SK-N-MC (cell line): ENCODE measurements at places on chromosomes 5 and 9.

DNA sequence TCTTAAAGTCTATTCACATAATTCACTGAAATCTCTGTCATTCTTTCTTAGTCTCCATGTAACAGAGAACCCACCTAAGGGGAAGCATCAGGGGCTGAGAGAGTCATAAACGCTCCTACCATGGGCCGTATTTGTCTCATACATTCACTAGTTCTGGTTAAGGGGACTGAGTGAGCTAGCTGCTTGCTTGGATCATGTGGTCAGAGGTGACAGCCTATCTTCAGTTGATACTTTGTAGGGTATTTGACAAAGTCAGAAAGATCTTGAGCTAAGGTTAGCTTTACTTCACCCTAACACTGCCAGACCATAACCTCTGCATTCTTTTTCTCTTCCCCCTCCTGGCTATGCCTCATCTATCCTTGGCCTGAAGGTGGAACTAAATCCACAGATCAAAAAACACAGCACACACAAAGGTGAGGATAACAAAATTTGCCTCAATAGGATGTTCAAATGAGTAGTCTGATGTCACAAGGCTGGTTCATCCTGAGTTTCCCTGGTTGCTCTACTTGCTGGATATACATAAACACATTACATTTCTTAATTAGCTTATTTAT, 66.5 kb downstream of the MARCHF3 start:
- DNase-seq, result no peak

GRCh38 chr9:72656021-72656420, 134.6 kb downstream of the TMC1 start:
- no peak for DNase-seq

DNA sequence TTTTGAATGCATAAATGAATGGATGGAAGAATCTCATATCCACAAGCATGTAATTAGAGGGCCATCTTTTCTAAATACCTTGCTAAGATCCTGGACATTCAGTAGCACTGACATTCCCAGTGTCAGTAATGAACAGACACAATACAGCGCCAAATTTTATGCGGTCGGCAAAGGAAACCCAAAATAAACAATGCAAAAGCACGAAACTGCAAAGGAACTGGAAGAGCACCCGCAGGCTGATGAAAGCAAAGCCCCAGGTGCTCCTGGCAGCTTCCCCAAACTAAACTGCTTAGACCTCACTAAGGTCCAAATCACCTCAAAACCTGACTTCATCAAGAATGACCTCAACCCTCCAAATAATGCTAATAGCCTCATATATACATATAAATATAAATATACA, 102.0 kb downstream of the GPR21 start:
- DNase-seq, result no peak

- DNase-seq, result no peak
Observed at GRCh38 chr9:32385152-32385884, 875 bp downstream of the ACO1 start.

GRCh38 chr5:74660873-74661272, 20.3 kb upstream of the ENC1 start:
- no peak for DNase-seq

DNA sequence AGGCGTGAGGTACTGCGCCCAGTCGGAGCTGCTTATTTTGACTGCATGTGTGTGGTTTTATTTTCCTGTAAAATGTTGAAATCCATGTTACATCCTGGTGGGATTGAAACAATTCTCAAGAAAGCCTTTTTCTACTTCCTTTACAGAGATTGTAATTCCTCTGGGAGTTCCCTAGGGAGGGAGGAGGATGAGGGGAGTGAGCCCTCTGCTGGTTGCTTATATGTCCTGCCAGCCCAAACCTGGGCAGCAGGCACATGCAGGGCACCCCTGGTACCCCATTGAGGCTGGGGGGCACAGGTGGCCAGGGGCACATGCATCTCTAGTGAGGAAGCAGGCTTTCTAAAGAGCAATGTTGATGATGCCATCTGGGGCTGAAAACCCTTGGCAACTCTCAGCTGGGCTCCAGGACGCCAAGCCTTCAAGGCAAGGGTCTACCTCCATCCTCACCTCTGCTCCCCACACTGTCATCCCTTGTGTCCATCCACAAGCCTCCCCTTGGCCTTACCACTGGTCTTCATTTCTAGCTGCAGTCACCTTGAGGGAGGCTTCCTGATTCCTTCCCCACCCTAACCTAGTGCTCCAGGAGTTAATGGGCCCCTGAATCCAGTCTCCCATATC, 84.7 kb upstream of the TNFSF8 start:
- DNase-seq, result peak; percentile 66

DNA sequence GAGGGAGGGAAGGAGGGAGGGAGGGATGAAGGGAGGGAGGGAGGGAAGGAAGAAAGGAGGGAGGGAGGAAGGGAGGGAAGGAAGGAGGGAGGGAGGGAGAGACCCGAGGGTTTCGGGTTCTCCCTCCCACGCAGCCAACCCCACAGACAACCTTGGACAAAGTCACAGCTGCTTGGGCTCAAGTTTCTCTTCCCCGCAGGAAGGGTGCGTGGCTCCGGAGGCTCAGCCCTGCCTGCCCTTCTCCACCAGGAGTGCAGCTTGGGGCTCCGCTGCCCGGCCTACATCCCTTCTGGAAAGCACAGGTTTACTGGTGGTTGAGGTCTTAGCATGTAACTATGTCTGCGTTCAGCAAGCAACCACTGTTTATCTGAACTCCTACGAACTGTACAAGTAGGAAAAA, 15.0 kb downstream of the SLC12A7 start:
- DNase-seq, result no peak

- no peak for DNase-seq
Observed at GRCh38 chr9:100066539-100066938, 32.3 kb downstream of the ERP44 start.

GRCh38 chr9:7089406-7090193, 331.8 kb downstream of the KDM4C start:
- DNase-seq, result peak; percentile 24

- no peak for DNase-seq
Observed at GRCh38 chr5:132819468-132819867, 6.4 kb downstream of the SOWAHA start.

GRCh38 chr9:82101475-82101874, 112.9 kb downstream of the SPATA31D1 start:
- no peak for DNase-seq

- DNase-seq, result no peak
Observed at GRCh38 chr9:135941288-135941995, 19.7 kb downstream of the UBAC1 start.

DNA sequence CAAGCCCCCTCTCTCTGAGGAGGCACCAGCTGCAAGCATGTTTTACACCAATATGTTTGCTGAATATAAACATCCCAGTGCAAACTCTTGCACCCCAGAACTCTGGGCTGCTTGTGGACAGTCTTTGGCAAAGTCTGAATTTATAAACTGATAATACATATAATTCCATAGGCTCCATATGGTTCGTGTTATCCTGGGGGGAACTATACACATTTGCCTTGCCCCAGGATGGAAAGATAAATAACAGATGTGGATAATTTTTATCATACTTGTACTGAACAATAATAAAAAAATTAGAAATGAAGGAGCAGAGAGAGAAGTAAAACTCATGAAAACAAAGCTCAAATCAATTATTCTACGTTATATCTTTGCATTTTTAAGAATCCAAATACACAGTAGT, 50.6 kb upstream of the GAS1 start:
- DNase-seq, result no peak

- DNase-seq, result no peak
Observed at GRCh38 chr9:93257808-93258331, 73.9 kb downstream of the WNK2 start.

GRCh38 chr5:119583684-119584083, 45.7 kb upstream of the FAM170A start:
- no peak for DNase-seq

DNA sequence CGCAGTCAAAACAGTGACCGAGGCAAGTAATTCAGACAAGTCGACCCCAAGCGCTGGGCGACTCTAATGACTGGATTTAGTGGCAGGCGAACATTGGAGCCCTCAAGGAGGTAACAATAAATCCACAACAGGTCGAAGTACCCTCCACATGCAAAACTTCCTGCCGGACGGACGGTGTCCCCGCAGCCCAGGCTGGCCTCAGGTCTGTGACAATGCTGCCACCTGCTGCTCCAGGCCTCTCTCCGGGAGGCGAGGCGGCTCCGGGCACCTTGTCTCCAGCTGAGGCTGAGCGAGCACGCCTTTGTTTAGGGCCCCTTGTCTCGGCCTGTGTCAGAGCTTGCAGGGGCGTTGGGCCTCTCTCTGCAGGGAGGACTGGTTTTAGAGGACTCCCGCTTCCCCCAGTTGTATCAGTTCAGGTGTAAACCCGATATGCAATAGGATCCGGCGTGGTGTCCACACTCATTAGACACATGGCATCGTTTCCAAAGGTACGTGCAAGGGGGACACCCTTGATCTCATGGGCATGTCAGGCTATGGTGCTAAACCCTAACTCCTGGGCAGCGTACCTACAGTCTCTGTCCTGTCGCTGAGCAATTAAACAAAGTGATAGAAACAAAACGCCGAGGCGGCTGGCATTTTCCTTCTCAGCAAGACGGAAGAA, 628.0 kb upstream of the ADAMTS16 start:
- no peak for DNase-seq

DNA sequence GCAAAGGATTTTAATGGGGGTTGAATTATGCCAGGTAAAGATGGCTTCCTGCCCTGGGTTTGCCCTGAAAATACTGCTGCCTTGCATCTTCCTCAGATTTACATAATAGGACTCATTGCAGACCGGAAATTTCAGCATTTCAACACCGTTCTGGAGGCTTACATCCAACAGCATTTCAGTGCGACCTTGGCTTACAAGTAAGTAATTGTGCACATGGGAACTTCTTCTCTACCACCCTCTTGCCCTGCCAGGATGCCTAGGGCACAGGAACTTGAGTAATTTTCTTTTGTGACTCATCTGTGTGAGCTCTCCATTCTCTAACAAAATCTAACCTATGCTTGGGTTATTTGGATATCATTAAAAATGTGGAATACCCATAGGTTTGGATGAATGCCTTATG, 80.2 kb downstream of the DOCK2 start:
- no peak for DNase-seq
